ENCODE measurements at places on chromosomes 6 and 20. TPM values are rescaled to one million over a fixed set of nuclear protein-coding genes. Genes with fewer than 3 reads are reported as not detected.

DNA sequence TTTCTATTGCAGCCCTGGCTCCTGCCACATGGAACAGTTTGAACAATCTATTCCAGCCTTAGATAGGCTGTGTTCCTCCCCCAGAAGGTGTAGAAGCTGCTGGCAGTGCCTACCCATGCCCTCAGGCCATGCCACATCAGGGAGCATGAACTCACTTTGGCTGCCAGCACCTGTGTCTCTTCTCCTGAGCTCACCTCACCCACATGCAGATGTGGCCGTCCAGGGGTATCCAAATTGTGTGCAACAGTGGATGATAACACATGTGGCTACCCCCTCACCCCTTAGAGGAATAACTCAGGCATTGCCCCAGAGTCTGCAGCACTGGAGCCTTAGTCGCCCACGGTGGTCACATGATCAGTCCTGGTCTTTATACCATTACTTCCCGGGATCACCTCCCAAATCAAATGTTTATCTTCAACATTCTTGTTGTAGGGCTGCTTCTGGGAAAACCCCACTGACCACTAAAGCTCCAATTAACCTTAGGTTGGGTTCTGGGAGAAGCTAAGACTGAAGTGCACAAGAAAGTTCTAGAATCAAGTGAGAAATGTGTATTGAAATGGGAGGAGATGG lies 110.4 kb downstream of the BANF2 start:
- no peak for DNase-seq

DNA sequence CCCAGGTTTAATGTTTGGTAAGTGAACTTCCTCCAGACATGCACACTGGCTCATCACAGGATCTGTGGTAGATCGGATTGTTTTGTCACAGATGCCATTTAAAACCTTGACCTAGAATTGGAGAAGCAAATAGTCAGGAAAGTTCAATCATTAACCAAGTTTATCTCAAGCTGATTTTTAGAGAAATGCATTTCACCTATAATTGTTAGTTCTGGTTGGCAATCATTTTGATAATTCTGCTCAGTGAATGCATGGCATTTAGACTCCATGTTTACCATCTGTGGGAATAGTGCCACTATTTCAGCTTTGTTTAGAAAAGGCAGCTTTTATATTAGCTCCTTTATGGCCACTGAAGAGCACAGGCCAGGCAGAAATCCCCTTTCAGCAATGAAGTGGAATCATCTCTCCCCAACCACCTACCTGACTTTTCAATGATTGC lies 73.9 kb upstream of the IPCEF1 start:
- DNase-seq: no peak

DNA sequence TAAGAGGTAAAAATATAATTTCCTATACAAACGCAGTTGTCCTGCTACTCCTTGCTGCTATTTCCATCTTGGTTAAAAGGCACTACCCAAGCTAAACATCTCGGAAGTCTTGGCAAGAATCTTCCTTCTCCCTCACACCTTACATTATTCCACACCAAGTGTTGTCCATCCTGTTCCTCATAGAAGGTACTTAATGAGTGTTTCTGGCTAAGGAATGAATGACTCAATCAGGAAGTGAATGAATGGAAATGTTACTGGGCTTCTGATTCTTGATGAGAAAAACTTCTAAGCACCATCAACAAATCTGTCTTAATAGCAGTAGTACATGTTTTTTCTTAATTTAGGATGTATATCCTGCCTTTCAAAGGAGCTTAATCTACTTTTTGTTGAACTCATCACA lies 40.6 kb upstream of the RSPO3 start:
- DNase-seq: no peak

The NINL gene
- 0.79 TPM for polyA plus RNA-seq

The ECT2L gene
- not detected for polyA plus RNA-seq

GRCh38 chr20:37880726-37881591 lies 22.0 kb upstream of the VSTM2L start:
- no peak for DNase-seq

GRCh38 chr6:170153436-170154319 lies 137.2 kb downstream of the DLL1 start:
- no peak for DNase-seq

The DEFB129 gene
- not detected for polyA plus RNA-seq

- DNase-seq: no peak
These were observed 994.4 kb downstream of the EYS start for GRCh38 chr6:64712606-64713005.

GRCh38 chr6:158607411-158608170 lies 37.0 kb downstream of the DYNLT1 start:
- DNase-seq: no peak

GRCh38 chr20:41335591-41335990 lies 5.0 kb upstream of the LPIN3 start:
- DNase-seq: no peak

- no peak for DNase-seq
These were observed 2.6 kb upstream of the GPSM3 start for GRCh38 chr6:32194825-32195651.

DNA sequence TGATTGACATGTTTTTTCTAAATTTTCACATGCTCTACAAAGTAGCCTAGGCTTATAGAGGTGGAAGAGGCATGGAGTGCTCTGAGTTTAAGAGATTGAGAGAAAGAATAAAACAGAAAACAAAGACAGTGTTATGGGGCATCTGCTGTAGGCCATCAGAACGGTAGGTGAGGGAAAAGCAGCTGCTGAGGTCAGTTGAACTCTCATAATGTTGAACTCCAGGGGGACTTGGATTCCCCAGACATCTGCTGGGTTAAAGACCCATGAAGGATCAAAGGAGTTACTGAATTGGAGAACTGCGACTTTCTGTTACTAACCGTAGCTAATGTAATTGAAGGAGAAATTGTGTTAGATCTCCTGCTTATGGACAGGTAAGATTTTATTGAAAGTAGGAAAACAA lies 333.9 kb downstream of the TFAP2B start:
- no peak for DNase-seq

- no peak for DNase-seq
These were observed 383.9 kb downstream of the PLCB1 start for GRCh38 chr20:8515810-8516435.

DNA sequence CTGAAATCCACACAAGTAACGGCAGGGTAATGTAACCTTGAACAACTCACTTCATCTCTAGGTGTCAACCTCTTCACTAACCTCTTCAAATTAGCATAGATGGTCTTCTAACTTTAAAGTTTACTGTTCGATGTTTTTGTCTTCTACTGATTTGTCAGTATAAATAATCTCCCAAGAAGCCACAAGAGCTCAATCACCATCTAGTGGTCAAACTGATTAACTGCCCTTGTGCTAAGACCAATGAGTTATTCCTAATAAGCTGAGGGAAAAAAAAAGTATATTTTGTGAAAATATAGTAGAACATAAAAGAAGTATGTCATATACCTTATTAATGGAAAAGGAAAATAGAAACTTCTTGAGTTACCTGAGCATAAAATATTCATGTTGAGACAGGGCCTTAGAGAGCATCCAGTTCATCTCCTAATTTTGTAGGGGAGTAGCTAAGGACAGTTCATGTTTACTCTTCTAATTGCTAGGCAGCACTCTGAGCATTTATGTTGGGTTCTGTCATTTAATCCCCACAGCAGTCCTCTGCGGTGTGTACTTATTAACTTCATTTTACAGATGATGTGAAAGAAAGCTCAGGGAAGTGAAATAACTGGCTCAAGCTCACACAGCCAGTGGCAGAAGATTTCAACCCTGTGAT lies 317.1 kb downstream of the ESR1 start:
- DNase-seq: no peak

- no peak for DNase-seq
These were observed 11.0 kb upstream of the CFAP206 start for GRCh38 chr6:87396595-87397392.

DNA sequence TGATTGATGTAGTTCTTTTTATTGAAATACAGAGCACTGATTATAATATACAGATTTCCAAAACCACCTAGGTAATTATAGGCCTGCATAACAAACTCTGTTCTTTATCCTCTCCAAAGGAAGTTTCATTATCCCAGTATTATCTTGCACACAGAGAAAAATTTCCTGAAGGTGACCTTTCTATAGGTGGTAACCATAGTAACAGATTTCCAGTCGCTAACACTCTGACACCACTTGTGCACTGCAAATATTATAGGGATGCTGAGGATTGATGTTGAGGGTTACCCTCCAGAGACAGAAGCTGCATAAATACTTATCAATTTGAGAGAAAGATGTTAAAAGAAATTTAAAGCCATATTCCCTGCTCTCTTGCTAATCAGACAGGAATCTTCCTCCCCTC lies 274.5 kb upstream of the NRSN1 start:
- no peak for DNase-seq

DNA sequence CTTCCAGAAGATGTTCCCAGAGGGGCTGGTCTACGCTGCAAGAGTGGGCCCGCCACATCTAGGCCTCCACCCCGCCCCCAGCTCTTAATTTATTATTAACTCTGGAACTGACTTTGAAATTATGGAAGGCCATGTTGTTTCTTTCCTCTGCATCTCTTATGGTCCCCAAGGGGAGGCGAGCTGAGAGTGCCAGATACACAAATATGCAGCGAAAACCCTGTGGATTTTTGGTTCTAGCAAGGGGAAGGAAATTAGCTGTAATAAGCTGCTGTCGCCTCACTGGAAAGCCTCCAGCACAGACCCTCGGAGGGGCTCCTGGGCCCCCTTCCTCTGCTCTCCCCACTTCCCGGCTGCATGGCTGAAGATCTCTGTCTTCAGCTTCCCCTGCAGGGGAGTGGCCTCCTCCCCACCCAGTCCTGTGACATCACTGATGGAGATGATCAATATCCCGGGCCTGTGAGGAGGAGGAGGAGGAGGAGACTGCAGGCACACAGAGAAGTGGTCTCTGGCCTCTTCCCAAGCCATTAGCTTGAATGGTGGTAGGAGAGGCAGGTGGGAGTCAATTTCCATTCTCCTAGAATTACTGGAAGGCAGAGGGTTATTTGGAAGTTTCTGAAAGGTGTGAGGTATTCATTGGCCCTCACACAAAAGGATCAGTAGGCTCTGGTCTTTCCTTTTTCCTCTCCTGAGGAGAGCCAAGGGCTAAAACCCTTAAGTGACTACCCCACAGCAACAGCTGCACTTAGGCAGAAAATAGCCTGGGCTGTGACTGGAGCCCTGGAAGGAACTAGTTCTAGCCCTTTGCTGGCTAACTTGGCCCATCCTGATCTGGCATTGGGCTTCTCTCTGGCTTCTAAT lies 39.7 kb upstream of the CCDC167 start:
- DNase-seq: no peak

- DNase-seq: no peak
These were observed 1.8 kb downstream of the SNAI1 start for GRCh38 chr20:49984426-49985153.

- no peak for DNase-seq
These were observed 9.2 kb downstream of the LY86 start for GRCh38 chr6:6597682-6598081.

- DNase-seq: no peak
These were observed 64.9 kb downstream of the SYCP2L start for GRCh38 chr6:10951675-10952282.

The BPIFB2 gene
- not detected for polyA plus RNA-seq

GRCh38 chr6:35043381-35044130 lies 97.6 kb downstream of the TCP11 start:
- DNase-seq: no peak

The PRRT1 gene
- 0.09 TPM for polyA plus RNA-seq

- no peak for DNase-seq
These were observed 324.4 kb upstream of the NT5E start for GRCh38 chr6:85125526-85125925.

The SLC22A2 gene
- polyA plus RNA-seq: not detected

DNA sequence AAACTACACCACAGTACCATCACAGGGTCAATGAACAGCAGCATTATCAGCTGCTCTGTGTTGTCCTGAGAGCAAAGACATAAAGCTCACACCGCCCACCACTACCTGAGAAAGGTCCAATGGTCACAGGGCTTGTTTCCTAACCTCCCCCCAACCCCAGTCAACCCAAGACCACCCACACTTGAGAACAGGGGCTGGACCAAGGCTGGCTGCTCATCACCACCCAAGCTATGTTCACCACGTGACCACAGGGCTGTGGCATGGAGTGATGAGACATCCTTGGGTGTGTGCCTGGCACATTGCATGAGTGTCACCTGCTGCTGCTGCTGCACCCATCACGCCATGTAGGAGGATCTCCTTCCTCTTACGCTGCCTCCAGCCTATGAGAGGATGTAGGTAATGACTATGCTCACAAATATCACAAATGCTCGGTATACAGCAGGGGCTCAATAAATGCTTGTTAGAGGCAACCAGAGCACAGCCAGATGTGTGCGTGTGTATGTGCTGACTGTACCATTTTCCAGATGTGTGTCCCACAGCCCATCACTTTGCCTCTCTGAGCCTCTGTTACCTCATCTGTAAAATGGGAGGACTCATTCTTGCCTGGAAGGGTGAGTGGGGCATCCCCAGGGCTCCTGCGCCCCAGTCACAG lies 23.3 kb upstream of the SIRPA start:
- no peak for DNase-seq

DNA sequence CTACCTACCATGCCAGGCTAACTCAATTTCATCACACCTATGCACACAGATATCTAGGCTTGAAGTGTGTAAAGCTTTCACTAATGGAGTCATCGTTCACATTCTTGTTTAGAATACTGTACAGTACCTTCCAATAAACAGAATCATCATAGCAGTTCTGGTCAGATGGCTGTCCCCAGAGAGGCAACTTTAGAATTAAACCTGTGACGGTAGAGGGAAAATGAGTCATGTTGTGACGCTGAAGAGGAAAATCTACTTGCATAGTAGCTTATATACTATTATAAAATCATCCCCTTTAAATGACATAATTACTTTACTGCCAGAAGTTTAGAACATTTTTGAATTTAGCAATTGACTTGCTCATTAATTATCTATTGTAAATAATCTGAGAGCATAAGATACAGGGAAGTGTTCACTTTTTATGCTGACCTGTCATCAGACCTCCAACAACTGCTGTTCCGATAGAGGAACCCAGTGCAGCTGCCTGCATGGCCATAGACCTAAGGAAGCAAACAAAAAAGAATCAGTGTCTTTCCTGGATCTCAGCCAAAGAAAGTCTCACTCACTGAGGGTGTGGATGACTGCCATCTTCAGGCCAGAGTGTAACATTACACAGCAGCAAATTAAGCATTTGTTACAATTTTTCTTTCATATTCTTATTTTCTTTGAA lies 29.8 kb downstream of the RHAG start:
- peak; percentile 32 for DNase-seq

The OVOL2 gene
- polyA plus RNA-seq: 3.1 TPM

DNA sequence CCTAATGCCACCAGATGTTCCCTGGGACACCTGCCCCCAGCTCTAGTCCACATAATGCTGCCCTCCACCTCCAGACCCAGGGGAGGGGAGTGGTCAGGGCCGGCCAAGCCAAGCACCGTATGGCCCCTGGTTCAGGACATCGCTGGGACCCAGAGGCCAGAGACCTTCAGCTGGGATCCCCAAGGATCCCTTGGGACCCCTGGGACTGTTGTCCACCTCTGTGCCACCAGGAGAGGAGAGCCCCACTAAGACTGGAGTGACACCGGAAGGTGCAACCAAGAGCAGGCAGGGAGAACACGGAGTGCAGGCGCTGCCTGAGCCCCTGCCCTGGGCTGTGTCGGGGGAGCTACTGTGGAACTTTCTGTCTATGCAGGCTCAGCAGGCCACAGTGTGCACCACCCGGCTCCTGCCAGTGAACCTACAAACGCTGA lies 43.6 kb downstream of the CTCFL start:
- DNase-seq: no peak

GRCh38 chr6:144049386-144049785 lies 41.3 kb upstream of the PLAGL1 start:
- DNase-seq: no peak

All from keratinocyte (primary cell).